ENCODE measurements at places on chromosomes 3 and 15. TPM values are rescaled to one million over a fixed set of nuclear protein-coding genes. Genes with fewer than 3 reads are reported as not detected.
A peak's percentile ranks its signal among the peaks of the same experiment; 100 is the strongest.

Gene LYZL4
- total RNA-seq = not detected

Gene RNF168
- 30.3 TPM for total RNA-seq

Gene FGF12
- 0.25 TPM for total RNA-seq

Gene SEMA7A
- total RNA-seq = 1.8 TPM

DNA sequence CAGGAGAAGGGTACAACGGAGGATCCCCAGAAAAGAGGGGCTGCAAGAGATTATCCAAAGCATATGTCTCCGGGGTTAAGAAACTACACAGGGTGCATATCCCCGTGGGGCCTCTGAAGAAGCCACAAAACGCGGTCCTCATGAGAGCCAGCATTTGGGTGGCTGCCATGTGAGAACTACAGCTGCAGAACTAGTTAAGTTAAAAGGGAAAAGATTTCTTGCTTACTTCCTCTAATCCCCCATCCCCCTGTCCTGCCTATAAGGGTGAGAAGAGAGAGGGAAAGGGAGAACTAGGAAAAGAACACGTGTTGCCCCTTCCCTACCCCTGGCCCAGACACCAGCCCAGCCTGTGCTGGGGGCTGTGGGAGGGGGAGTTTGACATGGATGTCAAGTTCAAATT, 70.4 kb upstream of the PCSK6 start:
- DNase-seq = no peak

GRCh38 chr15:63440756-63441155, 59.1 kb upstream of the CA12 start:
- no peak for DNase-seq

DNA sequence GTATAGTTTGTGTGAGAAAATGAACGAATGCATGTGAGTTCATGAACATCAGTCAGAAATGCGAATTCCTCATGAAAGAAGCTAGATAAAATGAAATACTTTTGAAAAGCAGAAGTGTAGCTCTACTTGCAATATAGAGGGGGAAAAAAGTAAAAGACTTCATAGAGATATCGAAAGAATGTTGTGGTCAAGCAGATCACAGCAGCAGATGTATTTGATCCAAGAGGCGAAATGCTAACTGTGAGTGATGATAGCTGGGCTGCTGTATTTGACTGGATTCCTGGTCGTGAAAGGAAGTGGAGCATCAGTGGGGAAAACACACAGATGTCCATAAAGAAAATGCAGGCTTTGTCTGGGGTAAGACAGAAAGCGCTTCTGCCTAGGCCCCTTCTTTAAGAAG, 112.4 kb downstream of the ADAMTSL3 start:
- DNase-seq = no peak

DNA sequence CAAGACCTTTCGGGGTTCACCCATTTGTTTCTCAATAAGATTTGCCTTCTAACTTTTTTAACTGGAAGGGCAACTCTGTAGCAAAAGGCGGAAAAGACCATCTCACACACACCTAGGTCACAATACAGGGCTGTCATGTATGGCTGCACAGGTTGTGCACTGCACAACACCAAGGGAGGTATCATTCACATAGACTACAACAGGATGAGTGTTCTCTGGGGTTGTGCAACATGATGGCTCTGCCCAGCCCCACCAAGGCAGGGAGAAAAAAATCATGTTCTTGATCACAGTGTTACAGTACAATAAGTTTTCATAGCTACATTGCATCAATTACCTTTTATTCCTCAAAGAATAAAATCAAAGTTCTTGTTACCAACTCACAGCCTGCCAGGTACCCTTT, 52.8 kb downstream of the ANXA2 start:
- no peak for DNase-seq

- no peak for DNase-seq
Measured at GRCh38 chr15:44593042-44593736, 56.2 kb downstream of the EIF3J start.

- DNase-seq = no peak
Measured at GRCh38 chr3:198092276-198092675, 132.3 kb downstream of the LMLN start.

- no peak for DNase-seq
Measured at GRCh38 chr15:60551147-60551780, 72.3 kb upstream of the ICE2 start.

GRCh38 chr3:171748064-171748924, 62.0 kb downstream of the PLD1 start:
- no peak for DNase-seq

DNA sequence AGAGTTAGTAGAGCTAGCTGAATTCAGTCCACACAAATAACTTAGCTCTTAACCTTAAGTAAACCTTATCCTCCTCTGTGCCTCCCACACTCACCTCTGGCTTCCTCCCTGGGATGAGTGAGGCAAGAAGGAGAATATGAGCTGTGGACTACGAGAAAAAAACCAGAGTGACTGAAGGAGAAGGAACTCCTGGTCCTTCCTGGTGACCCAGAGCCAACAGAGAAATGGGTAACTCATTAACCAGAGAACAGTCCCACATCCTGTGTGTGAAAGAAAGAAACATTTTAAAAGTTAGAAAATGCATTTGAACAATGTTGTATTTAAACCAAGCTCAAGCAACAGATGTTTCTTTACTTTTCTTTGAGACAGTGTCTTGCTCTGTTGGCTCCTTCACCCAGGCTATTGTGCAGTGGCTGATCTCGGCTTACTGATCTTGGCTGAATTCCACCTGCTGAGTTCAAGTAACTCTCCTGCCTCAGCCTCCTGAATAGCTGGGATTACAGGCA, 27.5 kb upstream of the FAM81A start:
- DNase-seq = peak; percentile 63

DNA sequence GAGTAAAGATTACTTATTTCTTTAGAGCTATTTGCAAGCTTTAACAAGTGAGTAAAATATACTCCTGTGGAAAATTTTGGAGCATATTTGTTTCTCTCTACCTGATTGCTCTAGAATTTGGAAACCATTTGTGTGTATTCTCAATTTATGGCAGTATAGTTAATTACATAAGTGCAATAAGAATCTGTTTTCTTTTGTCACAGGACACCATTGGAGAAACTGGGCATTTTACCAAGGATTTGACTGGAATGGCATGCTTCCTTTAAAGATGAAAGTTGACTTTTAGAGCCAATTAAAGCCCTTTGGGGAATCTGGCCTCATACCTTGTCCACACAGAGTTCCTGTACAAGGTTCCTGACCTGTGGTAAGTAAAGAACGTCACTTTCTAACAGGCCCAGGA, 38.4 kb downstream of the PAQR5 start:
- no peak for DNase-seq

GRCh38 chr15:60916032-60916678, 312.9 kb downstream of the RORA start:
- DNase-seq = no peak

DNA sequence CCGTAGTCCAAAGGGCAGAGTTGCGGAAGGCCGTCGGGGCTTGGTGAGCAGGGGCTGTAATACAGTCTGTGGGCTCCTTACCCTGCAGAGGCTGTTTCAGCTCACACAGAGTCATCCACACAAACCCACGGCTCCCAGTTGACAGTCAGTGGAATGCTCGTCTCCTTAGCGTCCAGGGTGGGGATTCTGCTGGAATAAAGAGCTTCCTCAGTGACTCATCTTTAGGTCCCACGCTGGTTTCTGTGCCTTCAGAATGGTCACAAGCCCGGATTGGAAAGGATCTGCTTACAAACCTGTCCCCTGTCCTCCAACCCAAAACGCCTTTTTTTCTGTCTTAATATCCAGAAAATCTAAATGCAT, 201.3 kb upstream of the TPM1 start:
- DNase-seq = no peak

DNA sequence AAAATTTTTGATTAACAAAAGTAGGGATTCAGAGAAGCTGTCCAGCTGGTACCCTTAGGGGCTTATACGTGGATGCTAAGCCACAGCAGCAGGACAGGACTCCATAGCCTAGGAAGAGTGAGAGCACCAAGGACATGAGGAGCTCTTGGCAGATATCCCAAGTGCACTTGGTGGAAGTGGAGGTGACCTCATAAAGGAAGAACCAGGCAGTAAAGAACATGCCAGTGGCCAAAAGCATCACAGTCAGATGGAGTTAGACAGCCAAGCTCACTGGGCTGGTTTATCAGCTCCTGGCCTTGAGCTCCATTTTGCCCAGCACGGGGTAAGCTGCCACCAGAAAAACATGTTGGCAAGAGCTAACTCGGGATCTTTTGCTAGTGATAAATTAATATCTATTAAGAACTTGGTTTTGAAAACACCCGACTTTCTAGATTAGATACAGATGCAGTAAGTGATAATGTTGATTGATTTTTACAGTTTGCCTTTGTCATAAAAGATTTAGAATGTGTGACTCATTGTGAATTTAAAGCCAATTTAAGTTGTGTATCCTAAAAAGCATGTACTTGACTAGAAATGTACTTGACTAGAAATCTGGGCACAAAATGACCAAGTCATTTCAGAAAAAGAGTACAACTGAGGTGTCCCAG, 108.0 kb downstream of the CMSS1 start:
- DNase-seq = peak; percentile 43

GRCh38 chr15:94199725-94200124, 31.6 kb upstream of the MCTP2 start:
- DNase-seq = no peak
